ENCODE measurements at places on chromosomes 5 and 9. TPM values are rescaled to one million over a fixed set of nuclear protein-coding genes. Genes with fewer than 3 reads are reported as not detected.
A peak's percentile ranks its signal among the peaks of the same experiment; 100 is the strongest.

GRCh38 chr5:115809946-115810345 lies 6.5 kb downstream of the CDO1 start:
- no peaks in the 10 kb centered on the region for H3K4me1 ChIP-seq
- DNase-seq: no peak
- H3K27ac ChIP-seq: no peak overlapping the region
- no peak overlapping the region for H3K4me3 ChIP-seq
- H3K36me3 ChIP-seq: no peaks in the 10 kb centered on the region

GRCh38 chr5:133969654-133970324 lies 1.4 kb upstream of the C5orf15 start:
- H3K4me3 ChIP-seq: no peak overlapping the region
- H3K27ac ChIP-seq: no peak overlapping the region
- H3K27me3 ChIP-seq: no peaks in the 10 kb centered on the region
- peaks cover 20% of the 10 kb centered on the region for H3K36me3 ChIP-seq

Gene TLX3
- total RNA-seq: not detected

DNA sequence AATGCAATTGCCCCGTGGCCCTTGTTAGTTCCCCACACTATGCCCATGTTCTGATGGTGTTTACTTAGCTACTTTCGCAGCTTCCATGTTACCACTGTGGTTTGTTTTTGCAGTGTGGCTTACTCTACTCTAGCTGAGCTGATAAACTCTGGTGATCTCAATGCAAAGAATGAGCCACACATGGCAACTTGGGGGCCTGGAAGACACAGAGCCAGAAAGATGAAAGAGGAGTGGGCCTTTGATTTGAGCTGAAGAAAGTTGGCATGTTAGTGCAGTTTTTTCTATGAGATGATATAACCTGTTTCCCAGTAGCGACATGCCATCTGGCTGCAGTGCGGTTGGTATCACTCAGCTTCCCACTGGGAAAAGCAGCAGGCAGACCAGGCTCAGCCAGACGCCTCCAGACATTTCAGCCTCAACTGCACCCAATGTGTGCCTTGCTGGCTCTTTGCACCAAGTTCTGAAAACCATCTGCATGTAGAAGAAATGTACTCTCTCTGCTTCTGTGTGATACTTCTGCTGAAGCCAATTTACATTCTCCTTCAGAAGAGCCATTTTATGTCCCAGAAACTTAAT lies 329.4 kb downstream of the ARHGEF28 start:
- no peaks in the 10 kb centered on the region for H3K4me1 ChIP-seq
- H3K27me3 ChIP-seq: no peaks in the 10 kb centered on the region
- no peak for DNase-seq
- H3K36me3 ChIP-seq: no peaks in the 10 kb centered on the region

Gene SH3RF2
- total RNA-seq: 11.3 TPM

- no peaks in the 10 kb centered on the region for H3K27me3 ChIP-seq
- no peak for DNase-seq
- no peak overlapping the region for H3K27ac ChIP-seq
- peaks cover 3% of the 10 kb centered on the region for H3K4me1 ChIP-seq
- no peaks in the 10 kb centered on the region for H3K36me3 ChIP-seq
These were observed 15.0 kb upstream of the TEX48 start for GRCh38 chr9:114696814-114697544.

DNA sequence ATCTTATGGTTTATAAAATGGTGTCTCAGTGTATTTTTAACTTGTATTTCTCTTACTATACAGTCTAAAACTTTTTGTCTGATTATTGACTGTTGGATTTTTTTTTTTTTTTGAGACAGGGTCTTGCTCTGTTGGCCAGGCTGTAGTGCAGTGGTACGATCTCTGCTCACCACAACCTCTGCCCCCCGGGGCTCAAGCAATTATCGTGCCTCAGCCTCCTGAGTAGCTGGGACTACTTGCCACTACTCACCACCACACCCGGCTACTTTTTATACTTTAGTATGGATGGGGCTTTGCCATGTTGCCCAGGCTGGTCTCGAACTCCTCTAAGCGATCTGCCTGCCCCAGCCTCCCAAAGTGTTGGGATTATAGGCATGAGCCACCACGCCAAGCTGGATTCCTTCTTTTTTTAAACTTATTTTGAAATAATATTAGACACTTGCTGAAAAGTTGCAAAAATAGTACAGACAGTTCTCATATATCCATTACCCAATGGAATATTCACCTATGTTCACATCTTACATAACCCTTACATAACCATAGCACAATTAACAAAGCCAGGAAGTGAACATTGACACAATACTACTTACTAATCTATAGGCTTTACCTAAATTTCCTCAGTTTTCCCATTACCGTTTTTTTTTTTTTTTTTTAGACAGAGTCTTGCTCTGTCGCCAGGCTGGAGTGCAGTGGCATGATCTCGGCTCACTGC lies 47.2 kb downstream of the STOM start:
- H3K4me3 ChIP-seq: no peak overlapping the region
- peaks cover 75% of the 10 kb centered on the region for H3K4me1 ChIP-seq
- peak overlapping the region; percentile 43 for H3K27ac ChIP-seq
- H3K36me3 ChIP-seq: peaks cover 55% of the 10 kb centered on the region
- H3K27me3 ChIP-seq: no peaks in the 10 kb centered on the region

DNA sequence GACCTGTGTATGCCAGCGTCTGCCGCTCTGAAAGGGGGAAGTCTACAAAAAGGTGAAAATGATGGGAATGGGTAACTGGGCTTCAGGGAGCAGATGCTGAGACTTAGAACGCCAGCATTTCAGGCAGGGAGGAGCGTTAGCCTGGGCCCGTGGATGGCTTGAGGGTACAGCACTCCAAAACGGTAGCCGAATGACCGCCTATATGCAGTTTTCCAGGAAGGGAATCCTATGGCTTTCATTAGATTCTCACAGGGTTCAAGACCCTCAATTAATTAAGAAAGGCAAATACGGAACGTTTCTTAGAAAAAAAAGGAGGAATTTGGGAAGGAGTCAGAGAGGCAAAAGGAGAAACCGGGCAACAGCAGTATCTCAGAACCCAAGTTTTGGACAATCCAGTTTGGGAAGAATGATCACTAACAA lies 639 bp downstream of the AMACR start:
- DNase-seq: peak; percentile 8
- H3K36me3 ChIP-seq: no peaks in the 10 kb centered on the region
- H3K27me3 ChIP-seq: no peaks in the 10 kb centered on the region

Gene CKMT2
- total RNA-seq: 22.5 TPM

Gene ENTPD2
- 0.49 TPM for total RNA-seq

- H3K4me3 ChIP-seq: no peak overlapping the region
- DNase-seq: no peak
These were observed 1.1 kb downstream of the NSG2 start for GRCh38 chr5:174046558-174046957.

DNA sequence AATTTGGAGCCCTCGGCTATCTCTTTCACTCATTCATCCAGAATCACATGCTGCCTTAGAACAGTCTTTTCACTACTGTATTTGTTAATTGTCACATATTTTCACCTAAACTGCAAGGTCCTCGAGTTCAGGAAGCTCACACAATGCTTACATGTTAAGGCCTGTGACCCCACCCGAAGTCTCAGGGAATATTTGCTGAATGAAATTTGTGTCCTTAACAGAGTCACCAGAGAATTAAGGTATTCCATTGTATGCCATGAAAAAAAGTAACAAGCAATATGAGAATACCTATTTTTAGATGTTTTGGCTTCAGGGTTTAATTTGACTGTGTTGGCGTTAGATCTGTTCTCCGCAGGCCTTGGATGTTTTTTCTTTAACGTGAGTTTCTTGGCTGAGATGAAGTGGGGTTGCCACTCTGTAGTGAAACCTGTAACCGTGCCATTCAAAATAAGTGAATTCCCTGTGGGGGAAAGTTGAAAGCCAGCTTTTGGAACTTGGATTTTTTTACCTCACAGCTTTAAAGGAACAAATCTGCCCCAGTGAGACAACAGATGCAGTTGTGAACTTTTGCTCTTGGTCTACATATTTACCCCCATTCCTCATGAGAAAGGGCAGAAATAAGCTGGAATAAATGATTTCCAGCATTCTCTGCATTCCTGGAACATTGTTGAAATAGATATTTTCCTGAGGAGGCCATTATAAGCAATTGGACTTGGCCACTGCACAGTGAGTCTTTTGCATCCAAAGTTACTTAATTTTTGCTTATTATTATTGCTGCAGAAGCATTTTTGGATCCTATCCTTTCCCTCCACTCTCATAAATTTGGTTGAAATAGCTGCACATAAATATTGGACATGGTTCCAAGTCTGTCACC lies 35.9 kb upstream of the FBP1 start:
- H3K4me3 ChIP-seq: no peak overlapping the region
- H3K36me3 ChIP-seq: no peaks in the 10 kb centered on the region
- DNase-seq: no peak
- H3K27me3 ChIP-seq: no peaks in the 10 kb centered on the region
- peak overlapping the region; percentile 35 for H3K27ac ChIP-seq
- peaks cover 15% of the 10 kb centered on the region for H3K4me1 ChIP-seq

GRCh38 chr9:131590907-131591844 lies 45.9 kb downstream of the PRRT1B start:
- no peaks in the 10 kb centered on the region for H3K27me3 ChIP-seq
- no peak overlapping the region for H3K27ac ChIP-seq
- peaks cover 48% of the 10 kb centered on the region for H3K36me3 ChIP-seq
- no peaks in the 10 kb centered on the region for H3K4me1 ChIP-seq
- H3K4me3 ChIP-seq: no peak overlapping the region
- peak; percentile 84 for DNase-seq

DNA sequence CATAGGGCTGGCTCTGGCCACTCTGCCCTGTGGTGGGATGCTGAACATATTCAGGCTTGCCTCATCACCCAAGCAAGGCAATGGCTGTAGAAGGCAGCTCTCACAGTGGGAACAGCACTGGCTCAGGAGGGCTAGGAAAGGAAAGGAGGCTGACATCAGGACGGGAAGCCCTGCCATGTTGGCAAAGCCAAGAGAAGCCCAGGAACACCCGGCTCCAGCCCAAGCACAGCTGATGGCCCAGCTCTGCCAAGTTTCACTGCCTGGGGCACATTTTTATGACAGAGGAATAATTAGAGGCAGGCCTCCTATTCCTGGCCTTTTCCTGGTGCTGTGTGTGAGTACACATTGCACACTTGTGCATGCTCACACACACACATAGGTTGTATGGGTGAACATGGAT lies 163.6 kb upstream of the SMIM23 start:
- DNase-seq: no peak
- no peak overlapping the region for H3K27ac ChIP-seq
- H3K4me3 ChIP-seq: no peak overlapping the region
- no peaks in the 10 kb centered on the region for H3K27me3 ChIP-seq

GRCh38 chr5:42632354-42632900 lies 124.2 kb upstream of the CCDC152 start:
- no peak overlapping the region for H3K27ac ChIP-seq
- DNase-seq: no peak
- H3K27me3 ChIP-seq: no peaks in the 10 kb centered on the region
- no peaks in the 10 kb centered on the region for H3K4me1 ChIP-seq
- no peak overlapping the region for H3K4me3 ChIP-seq

- no peak overlapping the region for H3K27ac ChIP-seq
- H3K4me3 ChIP-seq: no peak overlapping the region
- no peaks in the 10 kb centered on the region for H3K36me3 ChIP-seq
- no peaks in the 10 kb centered on the region for H3K4me1 ChIP-seq
- DNase-seq: no peak
These were observed 125.3 kb upstream of the ABCA1 start for GRCh38 chr9:105053209-105053652.

DNA sequence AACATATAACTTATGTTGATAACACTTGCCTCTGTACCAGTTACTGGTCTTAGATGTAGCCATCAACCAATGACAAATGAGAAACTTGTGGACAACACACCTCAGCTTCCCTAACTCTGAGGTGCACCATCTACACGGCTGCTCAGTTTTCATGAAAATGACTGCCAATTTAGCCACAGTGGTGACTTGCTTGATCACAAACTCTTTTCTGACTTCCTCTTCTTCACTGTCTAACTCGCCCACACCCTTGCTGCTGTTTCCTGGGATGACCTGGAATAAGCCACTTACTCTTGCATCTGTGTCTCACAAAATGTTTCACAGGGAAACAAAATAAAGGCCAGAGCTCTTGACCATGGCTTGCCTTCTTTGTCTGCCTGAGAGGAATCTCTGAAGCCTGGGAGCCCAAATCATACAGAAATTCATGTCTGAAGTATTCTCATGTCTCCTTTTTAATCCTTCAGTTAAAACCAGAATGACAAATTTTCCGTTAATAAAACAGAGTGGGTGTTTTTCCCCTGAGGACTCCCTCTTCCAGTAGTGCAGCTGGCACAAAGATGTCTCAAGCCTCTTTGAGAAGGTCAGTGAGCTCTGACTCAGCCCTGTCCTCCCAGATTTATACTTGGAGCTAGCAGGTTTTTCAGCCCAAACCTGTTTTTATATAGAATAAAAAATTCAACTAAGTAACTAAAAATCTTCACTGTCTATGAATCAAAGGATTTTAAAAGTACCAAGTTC lies 126.5 kb upstream of the PAM start:
- H3K4me1 ChIP-seq: peaks cover 20% of the 10 kb centered on the region
- no peaks in the 10 kb centered on the region for H3K27me3 ChIP-seq
- no peak overlapping the region for H3K27ac ChIP-seq
- DNase-seq: peak; percentile 41
- no peaks in the 10 kb centered on the region for H3K36me3 ChIP-seq

DNA sequence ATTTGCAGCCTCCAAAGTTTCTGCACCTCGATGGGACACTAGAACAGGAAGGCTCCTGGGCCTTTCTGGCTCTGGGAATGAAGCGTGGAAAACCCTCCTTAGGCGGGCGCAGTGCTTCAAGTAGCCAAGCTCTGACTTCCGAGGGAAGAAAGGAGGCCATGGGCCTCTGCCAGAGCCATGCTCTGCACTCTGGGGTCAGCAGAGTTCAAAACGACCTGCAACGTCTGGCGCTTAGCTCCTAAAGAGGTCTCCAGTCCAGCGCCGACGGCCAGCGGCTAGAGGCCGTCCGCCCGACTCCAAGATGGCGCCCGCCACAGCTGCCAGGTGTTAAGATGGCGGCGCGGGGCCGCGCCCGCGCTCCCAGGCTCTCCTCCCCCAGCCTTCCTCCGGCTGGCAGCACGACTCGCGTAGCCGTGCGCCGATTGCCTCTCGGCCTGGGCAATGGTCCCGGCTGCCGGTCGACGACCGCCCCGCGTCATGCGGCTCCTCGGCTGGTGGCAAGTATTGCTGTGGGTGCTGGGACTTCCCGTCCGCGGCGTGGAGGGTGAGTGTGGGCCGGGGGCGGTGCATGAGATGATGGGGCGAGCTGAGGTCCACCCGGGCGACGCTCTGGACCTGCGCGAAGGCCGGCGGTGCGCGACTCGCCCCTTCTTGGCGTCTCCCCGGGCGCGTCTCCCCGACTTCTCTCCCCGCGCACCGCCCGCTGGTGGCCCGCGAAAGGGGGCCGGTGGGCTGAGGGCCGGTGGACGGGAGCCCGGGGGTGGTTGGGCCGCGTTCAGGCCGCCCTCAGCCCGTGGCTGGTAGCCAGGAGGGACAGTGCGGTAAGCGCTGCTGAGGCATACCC lies at the start of gene TXNDC15:
Gene TXNDC15, plus strand, starts transcription at position 385 of the 844 bp plus-strand sequence. Its CDS starts 57 bp downstream, at position 442.
- peaks cover 43% of the 10 kb centered on the region for H3K4me1 ChIP-seq
- no peaks in the 10 kb centered on the region for H3K36me3 ChIP-seq
- DNase-seq: peak; percentile 88
- H3K4me3 ChIP-seq: peak within 1 kb of the TSS; percentile 91
- H3K27ac ChIP-seq: peak within 1 kb of the TSS; percentile 94

- H3K36me3 ChIP-seq: no peaks in the 10 kb centered on the region
- no peak for DNase-seq
- H3K4me1 ChIP-seq: no peaks in the 10 kb centered on the region
- no peak overlapping the region for H3K27ac ChIP-seq
- no peaks in the 10 kb centered on the region for H3K27me3 ChIP-seq
- no peak overlapping the region for H3K4me3 ChIP-seq
These were observed 312.0 kb downstream of the CDK5RAP2 start for GRCh38 chr9:120267929-120268328.

Measured in thyroid gland (tissue), 4 donors.